ENCODE measurements at places on chromosomes 3 and 15.

GRCh38 chr3:22981166-22981565, 222.0 kb upstream of the UBE2E2 start:
- no peak for DNase-seq

- DNase-seq, result no peak
Measured at GRCh38 chr3:150376001-150376848, 31.9 kb upstream of the TSC22D2 start.

GRCh38 chr3:60536420-60536819, 714.8 kb downstream of the FHIT start:
- no peak for DNase-seq

DNA sequence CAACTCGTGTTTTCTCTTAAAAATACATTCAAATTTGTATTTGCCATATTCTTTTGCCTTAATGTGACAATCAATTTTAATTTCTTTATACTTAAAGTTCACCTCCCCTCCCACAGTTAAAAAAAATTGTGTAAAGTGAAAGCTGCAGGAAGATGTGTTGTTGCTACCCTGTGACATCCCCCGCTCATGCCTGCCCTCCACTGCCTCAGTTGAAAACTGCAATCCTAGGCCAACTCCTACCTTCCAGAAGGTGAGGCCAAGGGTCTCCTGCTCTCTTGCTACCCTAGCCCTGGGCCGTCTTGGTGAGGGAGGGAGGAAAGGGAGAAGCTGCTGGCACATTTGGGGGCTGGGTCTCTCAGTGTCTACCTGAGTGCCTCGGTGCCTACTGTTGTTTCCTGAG, 57.0 kb upstream of the CMTM7 start:
- no peak for DNase-seq

- DNase-seq, result no peak
Measured at GRCh38 chr3:59727902-59728586, 678.2 kb upstream of the CFAP20DC start.

DNA sequence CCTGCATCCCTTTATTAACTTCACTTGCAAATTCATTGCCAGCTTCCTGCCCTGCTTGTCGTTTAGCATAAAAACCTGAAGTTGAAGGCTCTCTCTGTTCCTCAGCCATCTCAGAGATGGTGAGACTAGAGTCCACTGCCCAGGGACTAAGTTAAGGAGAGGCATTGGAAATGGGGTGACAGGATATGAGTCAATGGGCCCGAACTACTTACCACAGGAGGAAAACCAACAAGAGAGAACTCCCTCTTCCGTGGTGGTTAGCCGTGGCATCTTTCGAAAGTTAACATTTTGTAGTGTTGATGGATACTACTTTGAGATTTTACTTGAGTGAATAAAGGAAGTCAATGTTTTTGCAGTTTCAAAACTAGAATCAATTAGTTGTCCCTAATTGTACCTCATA, 65.3 kb downstream of the LRTM1 start:
- DNase-seq, result no peak

DNA sequence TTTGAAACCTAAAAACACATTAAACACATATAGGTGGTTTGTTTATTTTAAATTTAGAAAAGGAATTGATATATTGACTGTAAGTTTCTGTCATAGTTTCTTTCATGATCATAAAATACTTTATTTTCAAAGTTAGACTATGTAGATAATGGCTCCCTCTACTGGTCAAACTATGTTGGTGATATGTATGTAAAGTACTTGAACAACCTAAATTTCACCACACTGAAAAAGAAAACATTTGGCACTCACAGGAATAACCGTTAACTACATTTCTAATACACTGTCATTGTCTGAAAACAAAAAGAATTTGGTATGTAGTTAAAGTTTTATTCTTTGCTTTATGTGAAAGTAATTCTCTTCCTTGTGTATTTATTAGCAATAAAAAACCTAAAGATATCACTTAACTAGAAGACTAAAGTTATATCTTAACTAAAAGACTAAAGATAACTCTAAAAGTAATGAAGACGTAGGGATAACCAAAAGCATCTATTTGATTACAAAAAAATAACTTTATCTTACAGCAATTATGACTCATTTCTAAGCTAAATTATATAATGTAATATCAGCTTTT, 427.5 kb downstream of the VGLL3 start:
- DNase-seq, result no peak

DNA sequence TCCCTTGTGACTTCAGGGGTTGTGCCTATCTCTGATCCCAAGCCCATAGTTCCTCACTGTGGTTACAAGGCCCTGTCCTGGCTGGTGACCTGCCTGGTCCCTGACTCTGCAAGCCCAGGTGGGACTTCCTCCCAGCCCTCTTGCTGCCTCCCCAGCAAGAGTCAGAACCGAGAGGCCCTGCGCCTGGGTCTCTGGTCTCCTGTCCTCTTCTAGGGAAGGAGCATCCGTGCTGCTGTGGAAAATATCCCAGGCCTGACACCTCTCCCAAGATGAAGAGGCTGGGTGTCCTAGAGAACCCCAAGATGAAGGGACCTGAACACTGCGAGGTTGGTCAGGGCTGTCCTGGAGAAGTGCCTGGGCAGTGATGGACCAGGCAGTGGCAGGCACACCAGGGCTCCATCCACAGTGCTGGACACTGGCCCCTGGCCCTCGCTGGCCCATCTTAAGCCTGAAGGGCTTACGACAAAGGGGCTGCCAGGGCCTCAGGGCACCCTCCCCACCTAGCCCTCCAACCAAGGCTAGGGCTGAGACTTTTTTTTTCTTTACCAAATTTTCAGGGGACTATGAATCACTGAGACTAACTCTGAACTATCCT, 32.7 kb downstream of the PTH1R start:
- DNase-seq, result no peak

DNA sequence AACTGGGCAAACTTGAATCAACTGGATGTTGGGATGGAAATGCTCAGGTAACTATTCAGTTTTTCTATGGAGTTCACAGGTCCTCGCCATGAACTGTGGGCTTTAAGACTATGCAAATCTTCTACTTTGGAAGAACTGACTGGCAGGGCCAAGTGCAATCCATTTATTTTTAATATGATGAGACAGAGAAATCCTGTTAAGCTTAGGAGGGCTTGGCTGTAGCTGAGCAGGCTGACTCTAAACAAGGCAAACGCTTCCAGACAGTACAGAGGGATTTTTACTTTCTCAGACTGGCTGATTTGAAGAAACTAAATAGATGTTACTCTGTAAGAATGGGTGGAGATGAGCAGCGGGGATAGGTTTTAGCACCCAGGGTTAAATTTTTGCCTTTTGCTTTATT, 194.2 kb upstream of the ICE2 start:
- no peak for DNase-seq

GRCh38 chr15:95377258-95377852, 953.1 kb upstream of the NR2F2 start:
- DNase-seq, result no peak

- DNase-seq, result no peak
Measured at GRCh38 chr3:180280555-180280954, 243.8 kb upstream of the PEX5L start.

- DNase-seq, result no peak
Measured at GRCh38 chr3:50292159-50293078, at the start of gene IFRD2. Gene IFRD2 (minus strand): TSS chr3:50292429. CDS start chr3:50292274, 155 bp downstream.

DNA sequence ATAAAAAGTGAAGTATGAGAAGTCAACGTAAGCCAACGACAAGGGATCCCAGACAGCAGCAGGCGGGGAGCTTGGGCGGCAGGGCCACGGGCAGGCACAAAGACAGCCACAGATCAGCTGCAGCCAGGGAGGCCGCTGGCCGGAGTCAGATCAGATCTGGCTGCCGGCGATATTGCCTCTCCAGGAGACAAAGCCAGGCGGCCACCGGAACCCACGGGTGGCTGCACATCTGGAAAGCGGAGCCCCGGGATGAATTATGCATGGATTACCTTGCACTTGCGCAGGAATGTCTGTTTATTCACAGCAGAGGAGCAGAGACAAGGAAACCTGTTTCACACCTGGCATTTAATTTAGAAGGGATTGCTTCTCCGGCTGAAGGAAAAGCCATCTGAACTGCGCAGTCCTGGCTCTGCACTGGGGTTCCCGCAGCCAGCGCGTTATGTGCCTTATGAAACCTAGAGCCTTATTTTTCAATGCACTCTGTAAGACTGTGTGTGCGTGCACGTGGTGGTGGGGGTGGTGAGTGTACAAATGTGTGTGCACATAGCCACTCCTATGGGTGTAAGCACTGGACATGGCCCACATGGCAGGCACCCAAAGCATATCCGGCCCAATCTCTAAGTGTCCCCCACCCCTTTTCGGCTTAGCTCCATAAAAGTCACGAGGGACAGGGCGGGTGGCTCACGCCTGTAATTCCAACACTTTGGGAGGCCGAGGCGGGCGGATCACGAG, 427.8 kb upstream of the MCTP2 start:
- no peak for DNase-seq

DNA sequence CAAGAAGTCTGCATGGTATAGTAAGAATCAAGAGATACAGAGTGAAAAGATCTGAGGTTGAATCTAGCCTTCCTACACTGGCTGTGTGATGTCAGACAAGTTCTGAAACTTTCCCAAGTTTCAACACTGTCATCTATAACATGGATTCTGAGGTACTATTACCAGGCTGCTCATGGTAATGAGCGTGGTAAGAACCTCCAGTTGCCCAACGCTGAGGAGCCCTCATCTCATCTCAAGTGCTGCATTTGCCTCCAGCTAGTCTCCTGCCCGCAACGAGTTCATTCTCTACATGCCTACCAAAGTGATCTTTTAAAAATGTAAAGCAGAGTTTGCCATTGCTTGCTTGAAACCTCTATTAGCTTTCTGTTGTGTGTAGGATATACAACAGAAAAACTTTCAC, 168.1 kb downstream of the NEK11 start:
- DNase-seq, result no peak

GRCh38 chr15:65275728-65276126, 11.0 kb downstream of the PARP16 start:
- DNase-seq, result no peak

- DNase-seq, result no peak
Measured at GRCh38 chr15:41730543-41730942, 43.7 kb upstream of the MAPKBP1 start.

DNA sequence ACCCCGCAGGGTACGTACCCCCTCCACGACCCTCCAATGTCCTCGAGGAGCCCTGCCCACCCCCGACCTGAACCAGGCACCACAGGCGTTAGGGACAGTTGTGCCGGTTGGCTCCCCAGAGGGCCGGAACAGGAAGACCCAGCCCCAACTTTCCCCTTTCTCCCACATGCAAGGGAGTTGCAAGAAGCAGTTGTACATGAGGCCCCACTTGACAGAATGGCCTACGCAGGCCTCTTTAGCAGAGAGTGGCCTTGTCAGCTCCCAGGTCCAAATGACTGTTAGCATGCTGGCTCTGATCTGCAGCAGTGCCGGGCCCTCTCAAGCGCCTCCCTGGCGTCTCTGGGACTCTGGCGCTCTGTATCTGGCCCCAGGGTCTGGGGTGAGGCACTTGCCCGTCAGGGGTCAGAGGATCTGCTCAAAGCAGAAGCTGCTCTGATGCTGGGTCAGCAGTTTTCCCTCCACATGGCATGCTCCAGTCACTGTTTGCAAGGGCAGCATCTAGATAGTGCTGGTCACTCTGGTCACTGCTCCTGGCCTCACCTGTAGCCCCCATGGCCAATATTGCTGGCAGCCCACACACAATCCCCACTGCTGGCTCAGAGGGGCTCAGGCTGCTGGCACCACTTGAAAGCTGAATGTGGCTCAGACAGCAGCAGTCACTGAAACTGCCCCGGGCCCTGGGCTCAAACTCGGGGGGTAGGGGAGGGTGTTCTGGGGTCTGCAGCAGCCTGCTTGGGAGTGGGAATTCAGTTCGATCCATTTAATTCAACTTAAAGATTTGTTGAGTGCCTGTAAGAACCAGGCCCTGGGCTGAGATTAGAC, 254.5 kb downstream of the FAM43A start:
- no peak for DNase-seq

GRCh38 chr3:111615880-111616279, 20.7 kb upstream of the ZBED2 start:
- DNase-seq, result no peak

- no peak for DNase-seq
Measured at GRCh38 chr3:73036694-73037591, 24.5 kb upstream of the EBLN2 start.

DNA sequence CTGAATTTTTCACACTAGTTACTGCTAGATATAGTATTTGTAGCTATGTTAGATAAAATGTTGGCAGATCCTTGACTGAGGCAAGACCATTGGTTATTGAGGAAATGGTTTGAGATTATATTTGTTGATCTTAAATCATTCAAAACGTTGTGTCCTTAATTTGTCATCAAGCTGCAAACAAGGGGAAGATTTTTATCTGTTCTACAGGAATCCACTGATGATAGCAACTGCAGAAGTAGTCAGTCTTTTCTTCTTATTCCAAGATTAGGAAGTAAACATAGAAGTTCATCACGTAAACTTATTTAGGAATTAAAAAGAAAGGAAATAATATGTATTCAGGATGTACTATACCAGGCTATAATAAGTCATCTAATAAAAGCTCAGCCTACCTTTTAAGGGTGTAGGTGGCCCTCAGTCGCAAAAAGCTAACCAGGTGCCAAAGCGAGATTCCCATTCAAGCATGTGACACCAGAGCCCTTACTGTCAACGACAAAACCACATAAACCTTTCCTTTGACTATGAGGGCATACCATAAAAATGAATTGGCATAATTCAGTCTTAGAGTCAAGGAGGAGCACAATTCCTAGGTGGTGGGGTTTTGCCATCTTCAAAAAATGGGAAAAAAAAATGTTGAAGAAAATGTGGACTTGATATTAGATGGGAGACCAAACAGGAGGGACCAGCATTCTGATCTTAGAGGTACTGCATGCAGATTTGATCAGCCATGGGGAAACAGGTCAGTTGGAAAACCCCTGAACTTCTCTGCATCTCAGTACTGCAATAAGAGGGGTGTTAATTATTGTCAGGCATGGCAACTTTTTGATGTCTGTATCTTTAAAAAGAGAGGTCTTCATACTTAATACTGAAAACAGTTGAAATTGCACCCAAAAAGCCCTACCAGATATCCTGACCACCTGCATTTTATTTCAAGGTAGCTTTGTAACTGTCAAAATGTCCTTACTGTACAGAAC, 212.5 kb upstream of the UBE2E1 start:
- DNase-seq, result no peak

GRCh38 chr3:8650583-8651416, 6.2 kb upstream of the SSUH2 start:
- no peak for DNase-seq

- no peak for DNase-seq
Measured at GRCh38 chr3:57646723-57647122, 46.2 kb downstream of the DENND6A start.

DNA sequence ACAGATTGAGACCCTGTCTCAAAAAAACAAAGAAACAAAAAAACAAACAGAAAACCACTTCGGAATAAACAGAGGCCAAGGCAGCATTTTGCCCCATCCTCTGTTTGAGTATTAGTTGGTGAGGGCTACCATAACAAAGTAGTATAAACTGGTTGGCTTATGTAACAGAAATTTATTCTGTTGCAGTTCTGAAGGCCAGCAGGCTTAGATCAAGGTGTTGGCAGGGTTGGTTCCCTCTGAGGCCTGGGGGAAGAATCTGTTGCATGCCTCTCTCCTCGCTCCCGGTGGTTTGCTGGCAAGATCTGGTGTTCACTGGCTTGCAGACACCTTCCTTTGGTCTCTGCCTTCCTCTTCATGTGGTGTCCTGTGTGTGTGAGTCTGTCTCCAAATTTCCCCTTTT, 261.6 kb downstream of the PDZRN3 start:
- no peak for DNase-seq

- DNase-seq, result no peak
Measured at GRCh38 chr3:114446600-114446999, 152.8 kb downstream of the TIGIT start.

Measured in cortex of kidney (tissue), 1 donor.